Stimulated activated CD8-positive, alpha-beta memory T cell treated with anti-CD3 and anti-CD28 coated beads, Interleukin-4, amount 100 ng/mL, for 1 hour (primary cell): ENCODE measurements at places on chromosomes 4 and X.

DNA sequence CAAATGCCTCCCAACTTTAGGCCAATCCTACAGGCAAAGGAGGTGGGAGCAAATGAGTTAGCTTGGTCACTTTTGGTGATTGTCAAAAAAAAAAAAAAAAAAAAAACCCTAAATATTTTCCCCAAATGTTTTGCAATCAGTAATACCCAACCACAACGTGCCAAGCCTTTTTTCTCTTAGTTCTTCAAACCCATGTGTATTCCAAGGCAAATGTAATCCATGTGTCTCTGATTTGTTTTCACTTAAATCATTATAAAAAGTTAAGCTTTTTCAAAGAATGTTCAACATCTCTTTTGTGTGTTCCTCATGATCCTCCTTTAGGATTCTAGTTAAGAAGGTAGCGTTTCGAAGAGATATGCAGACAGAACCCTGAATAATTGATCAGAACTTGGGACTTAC, 328.4 kb downstream of the PAPSS1 start:
- DNase-seq: no peak

GRCh38 chr4:101977076-101977475, 186.5 kb downstream of the BANK1 start:
- DNase-seq: no peak

- no peak for DNase-seq
Measured at GRCh38 chrX:40368611-40369061, 212.1 kb upstream of the ATP6AP2 start.

GRCh38 chr4:22389240-22389870, 126.5 kb downstream of the ADGRA3 start:
- no peak for DNase-seq

DNA sequence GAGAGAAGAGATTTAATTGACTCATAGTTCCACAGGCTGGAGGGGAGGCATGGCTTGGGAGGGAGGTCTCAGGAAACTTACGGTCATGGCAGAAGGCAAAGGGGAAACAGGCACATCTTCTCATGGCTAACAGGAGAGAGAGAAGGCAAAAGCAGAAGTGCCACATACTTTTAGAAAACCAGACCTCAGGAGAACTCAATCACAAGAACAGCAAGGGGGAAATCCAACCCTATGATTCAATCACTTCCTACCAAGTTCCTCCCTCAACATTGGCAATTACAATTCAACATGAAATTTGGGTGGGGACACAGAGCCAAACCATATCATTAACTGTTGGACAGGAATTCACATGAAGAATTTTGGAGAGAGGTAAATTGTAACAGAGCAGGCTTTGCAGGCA, 485.3 kb upstream of the PITX2 start:
- DNase-seq: no peak

GRCh38 chr4:26130841-26131432, 189.9 kb upstream of the RBPJ start:
- no peak for DNase-seq

- no peak for DNase-seq
Measured at GRCh38 chr4:83315341-83315870, 19.2 kb downstream of the HPSE start.

DNA sequence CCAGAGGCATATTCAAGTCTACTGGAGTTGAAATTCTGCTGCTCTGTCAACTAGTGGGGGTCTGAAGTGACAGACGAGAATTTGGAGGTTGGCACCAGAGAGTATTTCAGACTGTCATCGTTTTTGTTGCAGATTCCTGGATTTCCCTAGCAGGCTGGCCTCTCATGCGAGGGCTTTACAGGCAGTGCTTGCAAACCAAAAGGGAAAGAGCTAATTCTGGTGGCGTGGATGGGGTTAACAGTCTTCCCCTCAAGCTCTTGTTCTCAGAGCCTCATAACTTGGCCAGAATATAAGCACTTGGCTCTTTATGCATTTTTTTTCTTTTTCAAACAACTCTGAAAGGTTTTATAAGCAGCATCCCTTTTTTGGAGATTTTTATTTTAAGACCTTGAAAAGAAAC, at the start of gene SPARCL1:
Gene SPARCL1, minus strand, starts transcription at position 190 of the 400 bp plus-strand sequence. CDS start 29,802 bp downstream, outside the sequence.
- DNase-seq: no peak

DNA sequence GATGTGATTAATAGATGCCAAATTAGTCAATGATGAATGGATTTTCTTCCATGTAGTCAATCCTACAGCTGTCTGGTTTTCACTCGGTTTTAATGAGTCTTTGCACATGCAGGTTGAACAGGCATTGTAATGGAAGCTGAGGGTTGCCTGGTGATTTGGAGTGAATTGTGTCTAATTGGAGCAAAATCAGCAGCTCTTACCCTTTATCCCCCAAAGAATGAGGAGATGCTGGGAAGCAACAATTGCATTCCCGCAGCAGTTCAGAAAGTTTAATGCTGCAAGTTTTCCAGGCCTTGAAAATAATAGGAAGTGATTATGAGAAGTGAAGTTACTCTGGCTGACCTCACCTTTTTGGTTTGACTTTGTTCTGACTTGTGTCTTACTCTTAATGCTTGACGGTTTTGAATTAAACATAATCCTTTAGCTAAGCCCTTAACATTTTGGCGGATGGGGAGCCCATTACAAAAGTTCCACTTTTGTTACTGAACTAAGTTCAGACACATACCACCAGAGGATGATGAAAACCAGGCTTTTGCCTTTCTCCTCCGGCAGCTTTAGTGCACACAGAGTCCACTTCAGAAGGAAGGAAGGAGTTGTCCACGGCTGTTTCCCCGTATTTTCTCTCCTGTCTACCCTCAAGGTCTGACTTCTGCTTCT, 78.8 kb upstream of the TBC1D9 start:
- DNase-seq: no peak

GRCh38 chr4:25060241-25060962, 29.7 kb upstream of the LGI2 start:
- no peak for DNase-seq

DNA sequence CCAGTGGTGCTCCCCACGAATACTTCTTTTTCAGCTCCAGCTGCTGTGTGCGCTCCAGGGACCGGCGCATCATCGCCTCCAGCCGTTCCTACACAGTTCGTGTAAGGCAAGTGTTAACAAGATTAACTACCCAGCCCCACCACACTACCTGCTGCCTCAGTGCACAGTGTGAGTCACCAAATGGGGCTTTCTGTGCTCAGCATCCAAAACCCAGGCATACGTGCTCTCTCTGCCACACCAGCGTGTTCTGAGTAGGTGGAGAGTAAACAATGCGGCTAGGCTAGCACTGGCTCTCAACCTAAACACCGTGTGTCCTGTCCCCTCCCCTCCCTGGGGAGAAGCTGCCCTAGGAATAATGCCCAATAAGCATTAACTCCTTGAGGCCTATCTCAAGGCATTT, 60.0 kb downstream of the MAP7D2 start:
- DNase-seq: no peak

- DNase-seq: no peak
Measured at GRCh38 chrX:80876877-80877276, 67.2 kb upstream of the BRWD3 start.

DNA sequence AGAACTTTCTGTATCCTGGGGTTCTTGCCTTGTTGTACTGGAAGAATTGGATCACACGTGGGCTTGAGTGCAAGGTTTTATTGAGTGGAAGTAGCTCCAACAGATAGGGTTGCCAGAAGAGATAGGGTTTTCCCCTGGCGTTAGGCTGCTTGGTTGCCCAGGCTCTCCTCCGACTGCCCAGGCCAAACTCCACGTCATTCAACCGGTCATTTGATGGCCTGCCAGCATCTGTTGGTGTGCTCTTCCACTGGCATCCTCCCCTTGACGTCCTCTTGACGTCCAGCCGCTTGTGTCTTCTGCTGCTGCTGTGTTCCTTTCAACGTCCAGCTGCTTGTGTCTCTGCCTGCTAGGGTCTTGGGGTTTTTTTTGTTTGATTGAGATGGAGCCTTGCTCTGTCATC, 340.3 kb upstream of the ZCCHC13 start:
- DNase-seq: no peak

DNA sequence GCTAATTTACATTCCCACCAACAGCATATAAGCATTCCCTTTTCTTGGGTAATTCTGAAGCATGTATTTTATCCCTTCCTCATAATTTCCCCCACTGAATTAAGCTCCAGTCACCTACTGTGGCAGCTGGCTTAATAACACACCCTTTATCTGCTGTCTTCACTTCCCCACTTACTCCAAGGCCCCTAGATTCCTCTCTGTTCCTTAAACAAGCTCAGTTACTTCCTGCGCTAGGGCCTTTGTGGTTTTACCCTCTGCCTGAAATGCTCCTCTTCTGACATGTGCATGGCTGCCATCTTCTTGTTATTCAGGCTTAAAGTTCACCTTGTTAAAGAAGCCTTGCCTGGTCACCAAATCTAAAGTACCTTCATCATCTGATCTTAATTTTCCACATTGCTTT, 47.2 kb upstream of the RPS6KA3 start:
- no peak for DNase-seq

DNA sequence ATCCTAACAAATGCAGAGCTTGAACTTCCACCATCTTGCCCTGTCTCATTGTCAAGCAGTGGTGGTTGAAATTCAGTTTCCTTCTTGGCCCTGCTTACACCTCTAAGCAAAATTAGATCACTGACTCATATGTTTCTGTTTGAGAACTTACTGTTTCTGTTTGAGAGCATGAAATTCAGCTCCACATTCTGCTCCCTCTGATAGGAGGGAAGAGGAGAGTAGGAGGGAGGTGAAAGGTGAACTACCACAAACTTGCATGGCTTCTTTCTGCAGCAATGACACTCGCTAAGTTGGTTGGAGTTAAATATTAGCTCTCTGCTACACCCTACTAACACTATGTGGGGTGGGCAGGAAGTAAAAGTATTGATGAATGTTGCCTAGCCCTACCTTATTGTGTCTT, 117.8 kb upstream of the EDA2R start:
- DNase-seq: no peak

DNA sequence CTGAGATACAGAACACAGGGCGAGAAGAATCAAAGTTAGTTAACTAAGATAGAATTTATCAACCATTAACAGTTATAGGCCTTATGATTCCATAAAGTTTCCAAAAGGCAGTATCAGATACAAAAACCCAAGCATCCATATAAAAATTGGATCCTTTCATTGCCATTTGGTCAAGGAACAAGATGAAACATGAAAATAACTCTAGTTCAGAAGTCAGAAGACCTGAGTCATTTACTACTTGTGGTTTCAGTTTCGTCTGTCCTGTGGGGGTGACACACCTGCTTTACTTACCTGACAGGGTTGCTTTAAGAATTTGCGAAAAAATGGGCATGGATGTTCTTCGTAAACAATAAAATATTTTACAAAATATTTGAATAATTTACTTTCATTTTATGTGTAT, 130.8 kb downstream of the ANAPC10 start:
- no peak for DNase-seq

- no peak for DNase-seq
Measured at GRCh38 chr4:79632114-79632513, 224.1 kb upstream of the GK2 start.

- DNase-seq: no peak
Measured at GRCh38 chr4:79780129-79780528, 292.9 kb downstream of the ANTXR2 start.
